ENCODE measurements at places on chromosomes 4 and X.

DNA sequence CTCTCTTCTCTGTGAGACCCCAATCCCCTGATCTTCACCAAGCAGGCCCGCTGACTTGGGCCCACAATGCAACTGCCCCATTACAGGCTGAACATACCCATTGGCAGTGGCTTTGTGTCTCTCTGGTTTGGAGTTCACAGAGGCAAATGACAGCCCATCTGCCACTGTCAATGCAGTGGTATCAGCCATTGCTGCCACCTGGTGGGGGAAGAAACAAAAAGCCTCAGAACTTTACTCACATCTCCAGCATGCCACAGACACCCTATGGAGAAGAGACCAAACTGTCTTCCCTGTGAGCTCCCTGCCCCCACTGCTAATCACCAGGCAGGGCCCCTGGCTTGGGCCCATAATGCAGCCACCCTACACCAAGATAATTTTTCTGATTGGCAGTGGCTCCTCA is 729.3 kb upstream of the ACTRT1 start:
- DNase-seq: no peak

DNA sequence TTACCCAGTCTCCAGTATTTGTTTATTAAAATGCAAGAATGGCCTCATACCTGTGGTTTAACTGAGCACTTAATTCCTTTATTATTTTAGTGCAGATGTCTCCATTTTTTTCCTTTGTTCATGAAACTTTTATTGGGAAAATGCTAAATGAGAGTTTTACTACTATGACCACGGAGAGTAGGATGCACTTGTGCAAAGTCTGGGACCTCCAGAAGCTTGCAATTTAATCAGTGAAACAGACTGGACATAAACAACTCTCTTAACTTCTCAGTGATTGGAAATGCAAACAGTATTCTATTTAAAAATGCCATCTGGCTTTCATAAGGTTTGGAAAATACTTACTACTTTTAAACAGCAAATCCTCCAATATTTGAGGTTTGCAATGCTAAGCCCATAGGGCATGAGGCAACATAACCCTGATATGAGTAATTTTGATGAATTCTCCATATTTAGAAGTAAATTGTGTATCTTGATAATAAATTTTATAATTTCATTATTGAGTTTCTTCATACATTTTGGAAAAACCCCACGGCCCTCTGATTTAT is 718.7 kb upstream of the MAGEB2 start:
- DNase-seq: no peak

GRCh38 chr4:172826861-172827260 is 341.8 kb upstream of the GALNT7 start:
- no peak for DNase-seq

DNA sequence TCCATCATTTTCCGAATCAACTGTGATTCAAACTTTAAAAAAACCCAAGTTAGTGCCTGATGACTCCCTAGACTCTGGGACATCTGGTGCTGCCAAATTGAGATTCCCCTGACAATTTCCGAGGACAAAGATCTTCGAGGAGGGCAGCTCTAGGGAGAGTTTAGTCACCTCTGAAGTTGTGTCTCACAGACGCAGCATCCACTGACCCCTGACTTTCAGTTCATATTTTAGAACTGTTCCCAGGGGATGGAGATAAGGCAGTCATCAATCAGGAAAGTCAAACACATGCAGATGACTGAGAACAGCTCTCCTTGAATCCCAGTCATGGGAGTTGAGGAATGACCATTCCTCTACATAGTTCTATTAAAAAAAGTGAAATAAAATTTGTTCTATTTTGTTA is 643.9 kb downstream of the TRIML1 start:
- no peak for DNase-seq

DNA sequence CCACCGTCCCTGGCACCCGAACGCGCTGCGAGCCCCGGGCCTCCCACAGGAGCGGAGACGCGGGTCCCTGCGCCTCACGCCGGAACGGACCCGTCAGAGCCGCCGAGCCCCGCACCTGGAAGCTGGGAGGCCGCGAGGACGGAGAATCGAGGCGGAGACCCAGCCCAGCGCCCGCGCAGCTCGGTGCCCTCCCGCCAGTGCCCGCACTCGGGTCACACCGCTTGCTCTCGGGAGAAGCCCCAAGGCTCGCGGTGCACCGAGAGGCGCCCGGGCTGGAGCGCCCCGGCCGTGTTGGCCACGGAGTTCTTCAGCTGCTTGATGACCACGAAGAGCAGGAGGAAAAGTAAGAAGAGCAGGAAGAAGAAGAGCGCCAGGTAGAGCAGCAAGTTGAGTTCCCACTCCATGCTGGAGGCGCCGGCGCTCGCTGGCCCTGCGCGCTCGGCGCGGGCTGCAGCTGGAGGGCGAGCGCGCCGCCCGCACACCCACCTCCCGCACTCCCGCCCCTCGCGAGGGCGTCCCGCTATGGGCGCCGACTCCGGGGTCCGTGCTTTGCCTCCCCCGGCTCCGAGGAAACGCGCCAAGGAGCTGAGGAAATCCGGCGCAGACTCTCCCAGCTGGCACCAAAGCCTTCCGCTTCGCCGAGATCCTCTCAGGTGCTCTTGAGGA is at the start of gene SMIM43:
SMIM43 (minus strand) TSS at position 463 of the 666 bp plus-strand sequence; CDS start at position 404, 59 bp downstream.
- DNase-seq: no peak

GRCh38 chr4:139735381-139736273 is 70.0 kb downstream of the MGST2 start:
- no peak for DNase-seq

DNA sequence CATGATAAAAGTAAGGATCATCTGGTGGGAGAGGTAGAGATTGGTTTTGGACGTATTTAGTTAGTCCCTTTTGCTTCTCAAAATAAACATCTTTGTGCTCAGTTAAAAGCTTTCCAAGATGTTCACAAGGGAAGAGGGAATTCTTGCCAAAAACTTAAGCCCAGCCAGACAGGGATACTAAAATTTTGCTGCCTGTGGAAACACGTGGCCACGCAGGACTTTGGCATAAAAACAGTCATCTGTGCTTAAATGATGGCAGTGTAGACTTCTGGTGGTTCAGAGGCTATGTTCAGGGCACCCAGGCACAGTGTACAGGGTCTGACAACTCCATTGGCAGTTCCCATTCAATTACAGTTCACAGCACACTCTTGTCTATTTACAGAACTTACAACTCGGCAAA is 93.2 kb upstream of the JADE1 start:
- DNase-seq: no peak

- DNase-seq: no peak
Measured at GRCh38 chr4:41212616-41213203, 1.6 kb downstream of the APBB2 start.

DNA sequence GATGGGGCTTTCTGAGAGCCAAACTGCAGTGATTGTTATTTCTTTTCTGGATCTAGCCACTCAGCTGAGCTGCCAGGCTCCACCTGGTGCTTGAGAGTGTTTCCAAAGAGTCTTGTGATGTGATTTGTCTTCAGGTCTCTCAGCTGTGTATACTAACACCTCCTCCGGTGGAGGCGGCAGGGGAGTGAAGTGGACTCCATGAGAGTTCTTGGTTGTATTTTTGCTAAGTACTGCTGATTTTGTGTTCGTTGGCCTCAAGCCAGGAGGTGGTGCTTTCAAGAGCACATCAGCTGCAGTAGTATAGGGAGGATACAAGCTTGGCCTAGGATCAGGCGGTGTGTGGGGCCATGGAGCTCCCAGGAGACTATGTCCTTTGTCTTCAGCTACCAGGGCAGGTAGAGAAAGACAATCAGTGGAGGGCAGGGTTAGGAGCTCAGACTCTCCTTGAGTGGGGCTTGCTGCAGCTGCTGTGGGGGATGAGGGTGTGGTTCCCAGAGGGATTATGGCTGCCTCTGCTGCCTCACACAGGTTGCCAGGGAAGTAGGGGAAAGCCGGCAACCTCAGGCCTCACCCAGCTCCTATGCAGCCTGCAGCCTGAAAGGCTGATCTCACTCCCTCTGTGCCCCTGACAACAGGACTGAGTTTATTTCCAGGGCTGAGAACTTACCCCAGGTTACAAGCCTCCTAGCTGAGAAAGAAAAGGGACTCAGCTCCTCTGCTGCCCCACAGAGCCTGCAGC is 62.4 kb downstream of the NPFFR2 start:
- DNase-seq: no peak

- no peak for DNase-seq
Measured at GRCh38 chrX:154374313-154375155, at the start of gene FLNA. TSS of gene FLNA (minus strand) at chrX:154374634. CDS start at chrX:154371245, 3,389 bp downstream.

- no peak for DNase-seq
Measured at GRCh38 chr4:190019023-190019858, 7.8 kb downstream of the FRG2 start.

GRCh38 chr4:161949946-161950725 is 213.7 kb downstream of the FSTL5 start:
- no peak for DNase-seq

DNA sequence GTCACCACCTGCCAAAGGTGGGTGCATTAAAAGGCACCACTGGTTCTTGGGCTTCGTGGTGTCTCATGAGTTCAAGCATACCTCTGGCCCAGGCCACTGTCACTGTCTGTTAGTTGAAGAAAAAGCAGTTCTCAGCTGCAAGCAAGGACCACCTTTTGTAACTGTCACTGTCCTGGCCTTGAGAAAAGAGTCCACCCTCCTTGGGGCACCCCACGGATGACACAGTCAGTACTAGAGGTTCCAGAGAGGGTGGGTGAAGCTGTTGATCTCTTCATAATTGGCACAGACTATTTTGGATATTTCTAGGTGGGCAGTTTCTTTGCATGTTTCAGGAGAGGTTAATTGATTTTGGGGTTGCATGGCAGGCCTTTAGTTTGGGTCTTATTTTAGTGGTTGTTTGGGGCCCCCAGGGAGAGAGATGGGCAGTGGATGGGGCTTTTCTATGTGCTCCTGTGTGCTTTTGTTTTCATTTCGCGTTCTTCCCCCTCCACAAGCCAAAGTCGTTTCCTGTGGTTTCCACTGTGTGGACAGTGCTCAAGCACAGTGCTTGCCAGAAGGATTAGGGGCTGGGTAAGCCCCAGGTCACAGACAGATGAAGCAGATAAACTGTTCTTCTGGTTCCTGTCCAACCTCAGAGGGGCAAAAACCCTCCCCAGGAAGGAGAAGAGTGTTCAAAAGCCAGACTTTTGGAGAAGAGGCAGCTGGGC is 156.2 kb upstream of the PPP1R2C start:
- DNase-seq: no peak

- DNase-seq: no peak
Measured at GRCh38 chr4:42330002-42330592, 67.2 kb upstream of the SHISA3 start.

DNA sequence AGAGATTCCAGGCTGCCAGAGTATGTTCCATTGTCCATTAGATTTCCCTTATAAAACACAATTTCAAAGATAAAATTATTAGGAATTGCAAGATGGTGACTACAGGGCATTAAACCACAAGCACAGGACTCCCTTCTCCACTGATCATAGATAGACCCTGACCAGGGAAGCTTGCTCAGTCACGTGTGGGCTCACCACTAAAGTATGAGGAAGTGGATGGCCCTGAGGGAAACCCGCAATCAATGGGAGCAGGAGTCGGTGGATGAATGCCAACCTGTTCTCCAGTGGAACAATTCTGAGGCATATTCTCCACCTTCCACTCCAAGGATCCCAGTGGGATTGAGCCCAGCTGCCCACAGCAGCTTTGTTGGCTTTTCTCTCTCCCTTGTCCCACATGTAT is 515.7 kb downstream of the BCOR start:
- DNase-seq: no peak

GRCh38 chr4:62814510-62815047 is 1594.7 kb downstream of the TECRL start:
- no peak for DNase-seq

- DNase-seq: no peak
Measured at GRCh38 chr4:56480691-56481090, 13.3 kb downstream of the SRP72 start.

DNA sequence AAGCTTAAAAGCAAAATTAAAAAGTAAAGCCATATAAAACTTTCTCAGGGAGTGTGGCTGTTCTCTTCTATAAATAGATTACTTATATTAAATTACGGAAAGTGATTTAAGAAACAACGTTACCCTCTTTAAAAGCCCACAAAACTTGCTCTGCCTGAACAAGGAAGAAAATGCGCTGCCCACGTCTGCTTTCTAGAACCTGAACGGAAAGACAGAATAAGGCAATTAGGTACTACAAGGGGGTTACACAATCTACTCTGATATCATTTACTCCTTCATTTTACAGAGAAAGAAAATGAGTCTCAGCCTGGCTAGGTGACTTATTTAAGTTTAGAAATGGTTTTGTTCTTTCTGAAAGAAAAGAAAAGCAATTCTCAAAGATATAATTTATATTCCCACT is 147.2 kb downstream of the RNF150 start:
- DNase-seq: no peak

DNA sequence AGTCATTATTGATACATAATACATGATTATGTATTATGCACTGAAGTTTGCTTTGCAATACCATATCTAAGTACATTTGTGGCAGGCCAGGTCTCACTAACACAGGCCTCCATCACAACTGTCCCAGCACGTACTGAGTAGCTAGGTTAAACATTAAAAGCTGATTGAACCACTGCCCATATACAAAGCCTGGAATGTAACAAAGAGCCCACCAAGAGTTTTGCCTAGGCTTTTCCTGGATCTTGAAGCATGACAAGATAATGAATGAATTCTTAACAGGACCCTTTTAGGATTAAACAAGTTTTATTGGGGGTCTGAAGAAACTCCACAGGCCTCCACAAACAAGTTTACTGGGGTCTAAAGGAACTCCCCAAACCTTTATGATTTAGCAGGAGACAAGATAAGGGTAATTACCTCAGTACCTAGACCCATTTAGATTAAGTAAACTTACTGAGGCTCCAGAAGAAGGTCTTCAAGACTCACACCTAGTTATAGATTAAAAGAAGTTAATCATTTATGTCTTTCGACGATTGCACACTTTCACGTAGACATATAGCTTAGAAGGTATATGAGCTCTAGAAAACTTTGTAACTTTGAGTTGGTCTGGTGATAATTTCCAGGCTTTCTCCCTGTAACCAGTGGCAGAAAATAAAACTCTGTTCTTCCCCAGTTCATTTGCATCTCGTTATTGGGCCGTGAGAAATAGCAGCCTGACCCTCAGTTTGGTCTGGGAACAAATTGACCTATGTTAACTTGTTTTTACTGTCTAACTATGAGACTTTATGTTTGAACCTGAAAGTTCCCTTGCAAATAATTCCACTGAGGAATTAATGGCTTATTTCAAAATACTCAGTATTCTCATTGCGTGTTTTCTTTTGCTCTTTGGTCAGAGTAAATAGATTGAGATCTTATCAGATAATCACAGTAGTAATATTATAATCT is 84.8 kb downstream of the PHEX start:
- no peak for DNase-seq

GRCh38 chr4:14155803-14156202 is 528.3 kb upstream of the BOD1L1 start:
- DNase-seq: no peak

- DNase-seq: no peak
Measured at GRCh38 chr4:121096629-121097028, 24.3 kb upstream of the NDNF start.

Measured in stimulated activated CD4-positive, alpha-beta T cell treated with anti-CD3 and anti-CD28 coated beads, Interleukin-1b, Interleukin-23, amount 100 ng/mL, for 1 hour (primary cell).